Right ventricle myocardium inferior (tissue), 1 donor: ENCODE measurements at places on chromosomes 5 and 9. TPM values are rescaled to one million over a fixed set of nuclear protein-coding genes. Genes with fewer than 3 reads are reported as not detected.

GRCh38 chr5:135179308-135179980 is 145.4 kb upstream of the PITX1 start:
- DNase-seq, result no peak

GRCh38 chr9:136517012-136517743 is 28.7 kb downstream of the NOTCH1 start:
- DNase-seq, result no peak

DNA sequence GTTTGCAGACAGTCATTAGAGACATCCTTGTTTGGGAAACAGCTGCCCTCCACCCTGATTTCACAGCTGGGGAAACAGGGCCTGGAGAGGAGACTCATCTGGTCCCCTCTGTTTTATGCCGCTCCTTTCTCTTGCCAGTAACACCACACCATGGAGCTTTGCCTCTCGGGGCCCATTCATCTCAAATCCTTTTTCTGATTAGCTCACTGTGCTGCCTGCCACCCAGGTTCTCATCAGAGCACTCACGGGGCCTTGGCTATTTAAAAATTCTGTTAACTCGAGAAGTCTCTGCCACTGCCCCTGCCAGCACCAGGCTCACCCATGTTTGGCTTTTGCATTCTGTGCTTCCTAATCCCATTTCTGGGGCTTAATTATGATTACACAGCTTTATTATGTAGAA is 36.8 kb upstream of the C5orf58 start:
- DNase-seq, result no peak

DNA sequence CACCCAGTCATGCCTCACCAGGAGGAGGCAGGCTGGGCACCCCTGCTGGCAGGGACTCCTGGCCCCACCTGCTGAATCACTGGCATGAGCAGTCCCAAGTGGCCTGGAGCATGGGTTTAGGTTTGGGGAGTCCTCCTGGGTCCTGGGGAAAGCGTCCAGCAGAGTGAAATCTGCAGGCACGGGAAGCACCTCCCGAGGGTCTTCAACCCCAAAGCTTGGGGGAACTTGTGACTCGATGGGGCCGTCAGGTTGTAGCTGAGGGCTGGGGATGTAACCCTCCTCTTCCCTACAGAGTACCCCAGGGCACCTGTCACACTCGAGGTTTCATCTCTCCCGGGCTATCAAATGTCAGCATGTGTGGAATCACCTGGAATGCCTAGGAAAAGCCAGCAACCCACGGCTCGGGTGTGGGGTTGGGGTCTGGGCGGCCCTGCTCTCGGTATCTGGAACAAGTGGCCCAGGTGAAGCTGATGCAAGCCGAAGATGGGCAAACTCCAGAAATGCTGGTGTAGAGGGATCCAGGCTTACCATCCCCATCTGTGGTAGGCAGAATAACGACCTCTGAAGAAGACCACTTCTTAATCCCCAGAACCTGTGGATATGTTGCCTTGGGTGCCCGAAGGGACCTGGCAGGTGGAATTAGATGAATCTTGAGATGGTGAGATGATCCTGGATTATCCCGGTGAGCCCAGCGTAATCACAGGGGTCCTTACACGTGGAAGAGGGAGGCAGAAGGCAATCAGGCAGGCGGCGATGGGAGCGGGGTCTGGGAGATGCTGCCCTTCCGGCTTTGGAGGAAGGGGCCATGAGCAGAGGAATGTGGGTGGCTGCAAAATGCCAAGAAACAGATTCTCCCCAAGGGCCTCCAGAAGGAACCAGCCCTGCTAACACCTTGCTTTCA is 6.1 kb upstream of the RASGEF1C start:
- no peak for DNase-seq

- DNase-seq, result no peak
These were observed 220.5 kb downstream of the FOXD4L6 start for GRCh38 chr9:40907657-40908624.

- DNase-seq, result no peak
These were observed 106.8 kb downstream of the LMNB1 start for GRCh38 chr5:126883564-126884245.

Gene DNAJC25
- 5.4 TPM for total RNA-seq

Gene TAF11L7
- total RNA-seq, result not detected

Gene OGN
- 9.3 TPM for total RNA-seq

Gene SLC6A3
- not detected for total RNA-seq

Gene GGTA1
- 27.9 TPM for total RNA-seq

Gene PCDHA7
- total RNA-seq, result not detected

Gene OR1Q1
- total RNA-seq, result not detected

Gene NR5A1
- total RNA-seq, result not detected

Gene TGFBI
- total RNA-seq, result 66.5 TPM

Gene CCL21
- total RNA-seq, result 12.4 TPM
